ENCODE measurements at places on chromosomes 5 and 9. TPM values are rescaled to one million over a fixed set of nuclear protein-coding genes. Genes with fewer than 3 reads are reported as not detected.

DNA sequence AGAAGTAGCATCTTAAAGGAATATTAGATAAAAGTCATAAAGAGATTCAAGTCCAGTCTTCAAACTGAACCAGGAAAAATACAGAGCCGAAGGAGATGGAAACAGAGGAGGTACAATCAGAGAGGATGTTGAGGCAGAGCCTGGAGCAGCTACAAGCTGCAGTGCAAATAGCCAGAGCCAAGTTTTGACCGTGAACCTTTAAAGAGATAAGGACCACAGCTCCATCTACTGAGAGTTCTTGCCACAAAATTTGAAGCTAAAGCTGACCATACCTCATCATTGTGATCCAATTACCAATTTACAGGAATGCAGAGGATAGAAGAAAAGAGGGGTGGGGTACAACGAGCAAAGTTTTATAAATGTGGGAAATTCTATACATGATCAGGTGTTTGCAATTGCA is 10.4 kb upstream of the DEPDC1B start:
- no peak for DNase-seq

COL23A1 gene
- 0.82 TPM for total RNA-seq

DNA sequence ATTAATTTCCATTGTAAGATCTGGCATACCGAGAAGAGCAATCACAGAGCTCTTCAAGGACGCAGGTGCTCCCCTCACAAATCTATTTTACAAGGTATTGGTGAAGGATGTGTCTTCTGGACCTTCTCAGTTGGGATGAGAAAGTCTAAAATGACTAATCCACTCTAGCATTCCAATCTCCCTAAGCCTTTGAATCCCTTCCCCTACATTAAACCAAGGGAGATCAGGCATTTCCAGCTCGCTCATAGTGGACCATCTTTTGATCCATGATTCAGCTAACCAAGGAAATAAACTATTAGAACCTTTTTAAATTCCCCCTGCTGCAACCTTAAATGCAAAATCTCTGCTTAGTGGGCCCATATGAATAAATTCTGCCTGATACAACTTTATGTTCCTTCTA is 95.9 kb upstream of the FBN2 start:
- no peak for DNase-seq

WNT8A gene
- total RNA-seq, result 0.82 TPM

DNA sequence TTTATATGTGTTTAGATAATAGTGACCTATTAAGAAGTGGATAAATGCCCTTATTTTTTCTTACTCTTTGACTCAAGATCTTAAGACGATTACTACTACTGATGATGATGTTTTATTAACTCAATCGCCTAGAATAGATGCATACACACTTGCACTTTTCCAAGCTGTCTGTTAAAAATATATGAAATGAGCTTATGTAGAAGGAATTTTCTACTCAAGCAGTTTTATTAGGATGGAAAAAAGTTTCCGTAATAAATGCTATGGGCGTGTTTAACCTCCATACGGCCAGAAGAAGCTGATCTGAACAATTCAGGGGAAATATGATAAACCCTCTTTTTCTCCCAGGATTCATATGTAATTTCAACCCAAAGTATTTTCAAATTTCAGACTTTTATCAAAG is 455.7 kb upstream of the MPDZ start:
- DNase-seq, result no peak

FOXD1 gene
- 0.82 TPM for total RNA-seq

GRCh38 chr5:55484531-55484930 is 50.2 kb downstream of the PLPP1 start:
- DNase-seq, result no peak

OLFML2A gene
- total RNA-seq, result 1.6 TPM

DNA sequence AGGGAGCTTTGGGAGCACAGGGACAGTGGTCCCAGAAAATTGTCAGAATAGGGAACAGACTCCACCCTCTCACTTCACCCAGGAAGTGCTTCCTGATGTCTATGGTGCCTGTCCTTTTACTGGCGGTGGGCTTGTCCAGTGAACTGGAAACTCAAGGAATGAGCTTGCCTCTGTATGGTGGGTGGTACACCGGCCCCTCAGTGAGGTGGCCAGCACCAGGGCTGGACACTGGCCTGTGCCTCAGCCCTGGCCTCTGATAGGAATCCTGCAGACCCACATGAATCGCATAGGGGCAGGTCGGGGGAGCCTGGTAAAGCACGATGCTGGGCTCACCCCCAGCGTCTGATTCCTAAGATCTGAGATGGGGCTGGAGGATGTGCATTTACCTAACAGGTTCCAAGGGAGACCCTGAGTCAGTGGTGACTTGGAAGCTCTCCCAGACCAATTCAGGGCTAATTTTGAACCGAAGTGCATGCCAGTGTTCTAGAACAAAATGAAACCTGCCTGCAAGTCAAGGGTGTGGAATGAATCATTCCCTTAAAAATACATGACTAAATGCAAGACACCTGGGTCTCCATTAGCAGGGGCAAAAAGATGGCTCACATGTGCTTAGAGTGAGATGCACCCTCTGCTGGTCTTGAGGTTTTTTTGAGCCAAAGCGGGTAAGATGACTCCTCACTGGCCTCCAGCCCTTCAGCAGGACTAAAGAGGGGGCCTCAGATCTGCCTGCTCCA is 178.3 kb downstream of the HSPA4 start:
- DNase-seq, result no peak

- DNase-seq, result no peak
Observed at GRCh38 chr9:98231770-98232478, 23.5 kb downstream of the TBC1D2 start.

- no peak for DNase-seq
Observed at GRCh38 chr5:10268100-10268499, 18.0 kb downstream of the CCT5 start.
